Daoy (cell line): ENCODE measurements at places on chromosomes 6 and 20. TPM values are rescaled to one million over a fixed set of nuclear protein-coding genes. Genes with fewer than 3 reads are reported as not detected.

The QKI gene
- total RNA-seq: 184 and 217 TPM in 2 replicates

The SNAP25 gene
- total RNA-seq: 0.09 and 0.80 TPM in 2 replicates

The PRL gene
- not detected in 2 replicates for total RNA-seq

The HLA-DQB1 gene
- 0.23 and 0.51 TPM in 2 replicates for total RNA-seq
